AG10803 (cell line): ENCODE measurements at places on chromosomes 2 and 18.

DNA sequence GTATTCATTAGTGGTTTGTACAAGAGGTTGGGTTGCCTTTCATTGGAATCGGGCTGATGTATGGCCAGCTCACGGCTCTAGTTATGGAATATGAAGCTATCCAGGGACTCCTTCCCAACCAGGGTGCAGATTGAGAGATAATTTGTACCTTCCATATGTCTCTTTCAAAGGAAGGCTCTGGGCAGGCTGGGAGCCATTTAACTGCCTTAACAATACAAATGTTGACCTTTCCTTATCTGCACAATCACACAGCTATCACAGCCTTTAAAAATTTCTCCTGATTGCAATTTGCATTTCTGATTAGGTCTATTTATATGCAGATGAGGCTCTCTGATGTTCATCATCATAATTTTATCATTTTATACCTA, 58.7 kb downstream of the MYO3B start:
- DNase-seq: no peak

DNA sequence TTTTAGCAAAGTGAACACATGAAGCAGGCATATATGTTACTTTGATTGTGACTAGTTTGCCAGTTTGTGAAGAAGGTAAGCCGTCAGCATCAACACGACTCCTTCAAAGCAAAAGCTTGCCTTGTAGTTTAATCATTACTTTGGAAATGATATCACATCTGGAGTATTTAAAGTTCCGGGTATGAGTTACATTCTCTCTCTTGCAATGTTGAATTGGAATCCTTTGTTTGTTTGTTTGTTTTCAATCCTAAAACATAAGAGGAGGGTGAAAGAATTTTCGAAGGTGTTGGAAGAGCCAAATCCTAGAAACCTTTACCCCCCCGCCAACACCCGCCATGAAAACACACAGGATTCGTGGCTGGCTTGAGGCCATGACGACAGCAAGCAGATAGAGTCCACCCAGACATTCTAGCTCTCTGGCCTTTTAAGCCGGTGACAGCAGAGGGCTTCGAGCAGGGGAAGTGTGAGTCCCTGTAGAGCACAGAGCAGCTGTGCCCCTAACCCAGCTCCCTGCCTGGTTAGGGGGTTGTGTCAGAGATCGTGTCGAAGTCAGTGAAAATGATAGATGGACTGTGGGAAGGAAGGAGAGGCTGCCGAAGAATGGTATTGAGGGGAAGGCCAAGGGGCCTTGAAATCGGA, 103.8 kb upstream of the SMIM21 start:
- no peak for DNase-seq

- peak; percentile 16 for DNase-seq
Measured at GRCh38 chr2:101710471-101711318, 13.2 kb downstream of the MAP4K4 start.

DNA sequence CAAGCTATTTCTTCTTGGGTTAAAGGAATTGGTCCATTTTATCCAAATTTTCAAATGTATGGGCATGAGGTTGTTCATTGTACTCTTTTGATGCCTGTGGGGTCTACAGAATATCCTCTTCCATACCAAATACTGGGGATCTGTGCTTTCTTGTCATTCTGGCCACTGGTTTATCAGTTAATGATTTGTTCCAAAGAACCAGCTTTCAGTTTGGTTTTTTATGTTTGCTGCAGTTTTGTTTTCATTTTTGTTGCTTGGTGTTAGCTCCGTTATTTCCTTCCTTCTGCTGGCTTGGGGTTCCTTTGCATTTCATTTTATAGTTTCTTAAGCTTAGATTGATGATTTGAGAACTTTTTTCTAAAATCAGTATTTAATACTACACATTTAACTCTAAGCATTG, 45.5 kb downstream of the SLC66A2 start:
- no peak for DNase-seq

DNA sequence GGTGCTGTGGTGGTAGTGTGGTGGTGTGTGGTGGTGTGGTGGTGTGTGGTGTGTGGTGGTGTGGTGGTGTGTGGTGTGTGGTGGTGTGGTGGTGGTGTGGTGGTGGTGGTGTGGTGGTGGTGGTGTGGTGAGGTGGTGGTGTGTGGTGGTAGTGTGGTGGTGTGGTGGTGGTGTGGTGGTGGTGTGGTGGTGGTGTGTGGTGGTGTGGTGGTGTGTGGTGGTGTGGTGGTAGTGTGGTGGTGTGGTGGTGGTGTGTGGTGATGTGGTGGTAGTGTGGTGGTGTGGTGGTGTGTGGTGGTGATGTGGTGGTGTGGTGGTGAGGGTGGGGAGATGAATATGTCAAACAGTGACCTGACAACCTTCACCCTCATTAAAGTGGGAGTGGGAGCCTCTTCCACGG, 55.6 kb upstream of the DLGAP1 start:
- peak; percentile 5 for DNase-seq

DNA sequence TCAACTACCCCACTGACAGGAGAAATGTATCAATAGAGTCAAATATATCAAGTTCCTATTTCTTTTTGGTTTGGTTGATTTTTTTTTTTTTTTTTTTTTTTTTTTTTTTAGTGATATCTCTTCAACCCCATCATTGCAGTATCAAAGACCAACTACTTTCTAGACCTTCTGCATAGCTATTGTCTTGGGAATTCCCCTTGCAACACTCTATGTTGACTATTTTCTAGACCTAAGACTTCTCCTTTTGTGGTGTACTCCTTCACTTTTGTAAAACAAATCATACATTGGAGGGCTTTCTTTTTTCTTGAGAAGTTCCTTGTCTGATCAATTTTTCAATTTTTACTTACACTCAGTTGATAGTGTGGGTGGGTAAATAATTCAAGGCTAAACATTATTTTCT, 46.5 kb upstream of the NR4A2 start:
- DNase-seq: no peak

GRCh38 chr2:232757905-232758304, 18.5 kb downstream of the KCNJ13 start:
- DNase-seq: no peak

DNA sequence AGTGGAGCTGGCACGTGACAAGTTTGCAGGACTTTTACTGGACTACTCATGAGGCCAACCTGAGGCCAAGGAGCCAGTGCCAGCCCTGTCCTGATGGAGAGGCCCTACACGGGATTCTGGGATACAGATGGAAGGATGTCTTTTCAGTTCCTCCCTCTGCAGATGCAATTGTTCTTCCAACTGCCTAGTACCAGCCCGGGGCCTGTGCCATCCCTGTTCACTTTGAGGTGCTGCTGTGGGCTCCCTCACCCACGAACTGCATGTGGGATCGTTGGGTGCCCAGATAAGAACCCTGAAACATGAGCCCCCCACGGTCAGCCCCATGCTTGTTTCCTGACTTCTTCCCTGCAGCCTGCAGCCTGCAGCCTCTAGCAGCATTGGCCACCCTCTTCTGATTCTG, 25.3 kb upstream of the LAPTM4A start:
- DNase-seq: no peak

DNA sequence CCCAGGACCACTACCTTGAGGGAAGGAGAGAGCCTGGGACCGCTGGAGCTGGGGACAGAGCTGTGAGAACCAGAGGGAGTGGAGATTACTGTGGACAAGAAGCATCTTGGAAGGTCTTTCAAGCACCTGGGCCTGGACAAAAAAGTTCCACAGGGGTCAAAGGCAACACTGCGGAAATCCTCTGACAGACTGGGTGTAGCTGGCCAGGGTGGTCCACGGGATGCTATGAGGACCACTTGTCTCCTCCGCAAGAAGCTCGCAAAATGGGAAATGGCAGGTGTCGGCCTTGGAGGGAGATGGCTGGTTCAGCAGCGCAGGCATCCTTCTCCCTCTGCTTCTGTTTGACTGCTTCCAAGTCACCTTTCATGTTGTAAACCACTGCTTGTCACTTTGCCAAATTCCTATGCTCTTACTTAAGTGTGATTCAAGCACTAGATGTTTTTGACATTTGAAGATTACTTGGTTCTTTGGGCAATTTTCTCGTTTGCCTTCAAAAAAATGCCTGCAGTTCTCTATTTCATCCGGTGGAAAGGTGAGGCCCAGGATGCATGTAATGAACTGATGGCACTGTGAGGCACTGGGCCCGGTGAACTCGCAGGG, 27.7 kb downstream of the KLHL29 start:
- DNase-seq: peak; percentile 79

DNA sequence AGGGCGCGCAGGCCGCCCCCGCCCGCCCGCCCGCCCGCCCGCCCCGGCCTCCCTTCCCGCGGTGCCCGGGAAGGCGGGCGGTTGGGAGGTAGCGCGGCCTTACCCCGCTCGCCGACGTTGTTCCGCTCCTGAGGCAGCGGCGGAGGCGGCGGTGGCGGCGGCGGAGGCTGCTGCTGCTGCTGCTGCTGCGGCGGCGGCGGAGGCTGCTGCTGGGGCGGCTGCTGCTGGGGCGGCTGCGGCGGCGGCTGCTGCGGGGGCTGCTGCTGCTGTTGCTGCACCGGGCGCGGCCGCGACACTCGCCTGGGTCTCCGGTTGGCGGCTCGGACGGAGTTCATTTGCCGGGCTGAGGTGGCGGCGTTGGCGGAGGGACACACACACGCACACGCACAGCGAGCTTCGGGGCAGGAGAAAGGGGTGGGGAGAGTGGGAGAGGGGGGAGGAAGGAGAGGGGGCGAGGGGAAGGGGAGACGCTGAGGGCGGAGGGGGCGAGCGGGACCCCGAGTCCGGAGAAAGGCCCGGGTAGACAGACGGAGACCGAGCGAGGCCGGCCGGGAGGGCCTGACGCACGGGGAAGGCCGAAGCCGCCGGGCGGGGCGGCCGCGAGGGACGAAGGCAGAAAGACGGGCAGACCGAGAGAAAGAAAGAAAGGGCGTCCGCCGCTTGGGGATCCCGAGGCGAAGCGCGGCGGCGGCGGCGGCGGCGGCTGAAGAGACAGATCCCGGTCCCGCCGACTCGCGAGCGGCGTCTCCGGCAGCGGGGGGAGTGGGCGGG, 727 bp downstream of the FBXO11 start:
- peak; percentile 58 for DNase-seq

- DNase-seq: no peak
Measured at GRCh38 chr18:9108911-9109310, 6.4 kb downstream of the NDUFV2 start.

DNA sequence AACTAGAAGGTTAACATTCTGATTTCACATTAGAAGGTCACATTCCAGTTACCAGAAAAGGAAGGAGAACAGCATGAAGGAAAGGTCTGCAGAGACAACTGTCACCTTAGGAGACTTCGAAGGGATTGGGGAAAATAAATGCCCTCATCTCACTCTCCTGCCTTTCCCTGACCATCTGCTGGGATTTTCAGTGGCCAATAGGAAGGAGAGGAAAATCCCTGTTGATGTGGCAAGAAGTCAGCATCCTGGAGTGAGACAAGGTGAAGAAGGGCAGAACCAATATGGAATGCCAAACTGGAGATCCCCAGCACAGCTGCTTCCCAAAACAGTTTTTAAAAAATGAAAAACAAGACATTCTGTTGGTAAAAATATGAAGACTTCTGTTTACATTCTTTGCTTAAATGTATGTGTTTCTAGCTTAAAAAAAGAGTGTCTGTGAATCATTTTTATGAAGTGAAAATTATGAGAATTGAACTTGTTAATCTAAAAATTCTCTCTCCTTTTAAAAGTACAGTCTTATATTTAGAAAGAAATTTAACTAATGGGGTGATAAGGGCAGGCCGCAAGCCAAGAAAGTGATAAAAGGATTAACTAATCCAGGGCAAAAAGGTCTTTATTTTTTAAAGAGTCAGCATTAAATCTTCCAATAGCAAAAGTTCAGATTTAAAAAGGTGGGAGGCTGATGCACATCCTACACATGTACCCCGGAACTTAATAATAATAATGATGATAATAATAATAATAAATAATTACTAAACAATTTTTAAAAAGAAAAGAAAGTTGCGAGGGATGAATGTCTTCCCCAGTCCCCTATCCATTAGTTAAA, 160.6 kb upstream of the DOK6 start:
- DNase-seq: no peak

- DNase-seq: peak; percentile 93
Measured at GRCh38 chr2:102094917-102095316, 47.6 kb upstream of the IL1R1 start.

- no peak for DNase-seq
Measured at GRCh38 chr2:135349941-135350340, 181.1 kb downstream of the ZRANB3 start.

DNA sequence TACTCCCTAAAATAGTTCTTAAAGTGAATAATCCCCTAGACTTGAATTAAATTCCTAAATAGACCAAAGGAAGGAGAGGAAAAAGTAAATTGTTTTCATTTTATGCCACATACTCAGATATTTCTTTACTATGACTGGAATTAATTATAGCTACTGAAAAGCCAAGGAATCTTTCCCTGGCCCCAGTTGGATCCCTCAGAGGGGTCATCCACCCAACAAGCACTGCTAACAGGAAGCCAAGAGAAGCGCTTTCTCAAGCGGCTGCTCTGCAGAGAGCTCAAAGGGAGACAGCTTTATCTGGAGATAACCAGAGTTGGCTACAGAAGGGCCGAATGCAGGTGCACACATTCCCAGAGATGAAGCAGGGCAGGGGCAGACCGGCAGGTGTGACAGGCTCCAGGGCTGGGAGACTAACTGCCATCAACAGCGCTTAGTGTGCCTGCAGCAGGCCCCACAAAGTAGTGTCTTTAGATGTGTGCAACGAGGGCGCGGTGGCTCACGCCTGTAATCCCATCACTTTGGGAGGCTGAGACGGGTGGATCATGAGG, 51.1 kb downstream of the POLR1A start:
- peak; percentile 82 for DNase-seq

GRCh38 chr2:229265727-229266126, 5.4 kb downstream of the PID1 start:
- DNase-seq: no peak

- peak; percentile 76 for DNase-seq
Measured at GRCh38 chr2:226554701-226555100, 244.9 kb downstream of the IRS1 start.

GRCh38 chr18:12049978-12050811, 43.4 kb upstream of the ANKRD62 start:
- DNase-seq: no peak

GRCh38 chr2:123165616-123166015, 859.5 kb upstream of the CNTNAP5 start:
- DNase-seq: no peak

DNA sequence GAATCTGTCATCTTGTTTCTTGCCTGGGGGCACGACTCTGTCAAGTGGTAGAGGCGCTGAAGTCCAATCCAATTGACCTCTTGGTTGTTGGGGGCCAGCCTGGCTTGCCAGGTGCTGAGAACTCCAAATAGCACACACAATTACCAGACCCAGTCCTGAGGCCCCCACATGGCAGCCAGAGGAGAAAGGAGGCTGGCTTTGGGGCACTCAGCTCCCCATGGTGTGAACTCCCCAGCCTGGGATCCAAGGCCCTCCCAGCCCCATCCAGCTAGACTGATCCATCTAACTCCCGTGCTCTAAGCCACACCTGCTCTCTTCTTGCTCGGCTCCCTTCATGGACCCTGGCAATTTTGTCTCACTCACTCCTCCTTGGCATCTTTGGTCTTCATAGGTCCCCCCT, 170.0 kb downstream of the CELF4 start:
- DNase-seq: no peak

DNA sequence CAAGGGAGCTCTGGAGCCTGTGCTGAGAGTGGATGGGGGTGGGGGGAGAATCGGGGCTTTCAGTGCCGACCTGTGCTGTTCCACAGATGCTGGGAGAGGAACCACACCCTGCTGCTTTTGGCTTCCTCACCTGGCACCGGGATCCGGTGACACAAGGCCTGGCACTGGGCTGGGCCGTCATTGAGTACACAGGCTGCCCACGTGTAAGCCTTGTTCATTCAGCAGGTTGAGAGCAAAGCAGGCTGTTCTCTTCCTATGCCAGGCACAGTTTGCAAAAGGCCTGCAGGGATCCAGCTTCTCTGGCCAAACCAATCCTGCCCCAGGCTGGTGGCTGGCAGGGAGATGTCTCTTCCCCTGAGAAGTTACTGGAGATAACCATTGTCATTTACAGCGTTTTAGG, 17.1 kb downstream of the TRIB2 start:
- no peak for DNase-seq

GRCh38 chr2:36549165-36549574, 48.8 kb downstream of the FEZ2 start:
- DNase-seq: no peak
